ENCODE measurements at places on chromosomes 3 and 15. TPM values are rescaled to one million over a fixed set of nuclear protein-coding genes. Genes with fewer than 3 reads are reported as not detected.
A peak's percentile ranks its signal among the peaks of the same experiment; 100 is the strongest.

GRCh38 chr3:136505676-136506075 is 246.5 kb downstream of the STAG1 start:
- DNase-seq = no peak

DNA sequence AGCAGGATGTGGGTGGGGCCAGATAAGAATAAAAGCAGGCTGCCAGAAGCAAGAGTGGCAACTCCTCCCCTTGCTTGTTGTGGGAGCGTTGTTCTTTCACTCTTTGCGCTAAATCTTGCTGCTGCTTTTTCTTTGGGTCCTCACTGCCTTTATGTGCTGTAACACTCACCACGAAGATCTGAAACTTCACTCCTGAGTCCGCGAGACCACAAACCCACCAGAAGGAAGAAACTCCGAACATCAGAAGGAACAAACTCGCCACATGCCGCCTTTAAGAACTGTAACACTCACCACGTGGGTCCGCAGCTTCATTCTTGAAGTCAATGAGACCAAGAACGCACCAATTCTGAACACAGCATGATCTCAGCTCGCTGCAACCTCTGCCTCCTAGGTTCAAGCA is 72.9 kb downstream of the IL12A start:
- no peak for DNase-seq

GRCh38 chr15:70141376-70142071 is 43.8 kb upstream of the TLE3 start:
- DNase-seq = no peak

- DNase-seq = no peak
Observed at GRCh38 chr3:173865900-173866498, 468.5 kb downstream of the NLGN1 start.

DNA sequence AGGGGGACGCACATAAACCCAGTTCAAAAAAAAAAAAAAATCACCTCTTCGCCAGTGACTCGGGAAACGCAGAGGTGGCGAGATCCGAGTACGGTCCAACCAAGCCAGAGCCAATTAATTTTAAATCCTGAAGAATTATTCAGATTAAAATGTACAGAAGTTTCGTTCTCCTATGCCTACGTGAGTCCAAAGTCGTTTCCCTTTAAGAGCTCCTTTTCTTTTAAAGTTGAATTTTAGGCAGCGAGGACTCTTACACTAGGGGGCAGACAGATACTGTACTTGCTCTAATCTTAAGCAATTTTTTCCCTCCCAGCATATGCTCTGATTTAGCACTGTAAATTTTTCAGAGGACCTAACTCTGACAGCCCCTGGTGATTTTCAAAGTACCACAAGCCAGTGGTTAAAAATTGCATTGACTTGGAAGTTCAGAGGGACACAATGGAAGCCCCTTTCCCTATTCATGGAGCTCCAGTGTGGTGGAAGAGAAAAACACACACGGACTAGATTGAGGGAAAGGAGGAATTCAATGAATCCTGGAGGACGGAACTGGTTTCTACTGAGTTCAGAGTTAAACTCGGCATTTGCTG is 3.3 kb upstream of the NR2F2 start:
- peak; percentile 5 for DNase-seq

GRCh38 chr3:153429821-153430220 is 267.8 kb downstream of the RAP2B start:
- DNase-seq = no peak

- no peak for DNase-seq
Observed at GRCh38 chr15:95113041-95113440, 881.7 kb downstream of the MCTP2 start.

GRCh38 chr3:312160-312733 is 115.7 kb downstream of the CHL1 start:
- no peak for DNase-seq

DNA sequence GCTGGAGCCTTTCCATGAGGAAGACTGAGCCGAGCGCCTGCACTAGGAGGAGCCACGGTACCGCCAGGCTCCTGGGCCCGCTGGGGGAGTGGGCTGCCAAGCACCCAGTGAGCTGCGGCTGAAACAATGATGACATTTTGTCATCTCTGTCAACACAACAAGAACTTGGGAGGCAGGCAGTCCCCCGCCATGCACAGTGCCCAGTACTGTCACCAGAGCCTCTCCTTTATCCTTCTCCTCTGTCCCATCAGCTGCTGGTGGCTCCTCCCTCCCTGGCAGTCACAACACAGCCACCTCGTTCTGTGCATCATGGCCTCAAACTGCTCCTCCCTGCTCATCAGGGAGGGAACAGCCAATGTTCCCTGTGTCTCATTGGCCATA is 34.0 kb upstream of the PCSK6 start:
- no peak for DNase-seq

Gene RTP1
- total RNA-seq = not detected

Gene QRICH1
- 156 TPM for total RNA-seq

Gene HTR3E
- not detected for total RNA-seq

Gene VPS33B
- 13.0 TPM for total RNA-seq

Gene CIB2
- total RNA-seq = 0.36 TPM

All from OCI-LY7 (cell line).